Sciatic nerve (tissue), 2 donors: ENCODE measurements at places on chromosomes 6 and 20.

- DNase-seq, result no peak
Measured at GRCh38 chr6:124073021-124073420, 269.4 kb downstream of the NKAIN2 start.

- DNase-seq, result no peak
Measured at GRCh38 chr20:3613821-3614440, 49.3 kb downstream of the GFRA4 start.

DNA sequence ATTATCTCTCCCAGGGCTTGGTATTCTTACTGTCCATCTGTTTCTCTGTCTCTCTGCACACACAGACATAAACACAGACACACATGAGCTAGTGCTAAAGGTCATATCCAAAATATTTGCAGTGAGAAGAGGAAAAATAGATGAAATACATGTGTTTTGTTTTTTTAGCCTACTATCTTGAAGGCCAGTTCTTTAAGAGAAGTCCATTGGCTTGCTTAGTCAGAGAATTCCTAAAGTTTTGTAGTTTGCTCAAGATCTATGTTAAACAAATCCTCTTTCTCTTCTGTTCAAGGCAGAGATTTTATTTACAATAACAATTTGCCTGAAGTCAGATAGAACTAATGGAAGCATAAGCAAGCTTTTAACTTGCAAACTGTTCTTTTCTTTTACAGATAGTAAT, 120.0 kb upstream of the AKIRIN2 start:
- DNase-seq, result no peak

DNA sequence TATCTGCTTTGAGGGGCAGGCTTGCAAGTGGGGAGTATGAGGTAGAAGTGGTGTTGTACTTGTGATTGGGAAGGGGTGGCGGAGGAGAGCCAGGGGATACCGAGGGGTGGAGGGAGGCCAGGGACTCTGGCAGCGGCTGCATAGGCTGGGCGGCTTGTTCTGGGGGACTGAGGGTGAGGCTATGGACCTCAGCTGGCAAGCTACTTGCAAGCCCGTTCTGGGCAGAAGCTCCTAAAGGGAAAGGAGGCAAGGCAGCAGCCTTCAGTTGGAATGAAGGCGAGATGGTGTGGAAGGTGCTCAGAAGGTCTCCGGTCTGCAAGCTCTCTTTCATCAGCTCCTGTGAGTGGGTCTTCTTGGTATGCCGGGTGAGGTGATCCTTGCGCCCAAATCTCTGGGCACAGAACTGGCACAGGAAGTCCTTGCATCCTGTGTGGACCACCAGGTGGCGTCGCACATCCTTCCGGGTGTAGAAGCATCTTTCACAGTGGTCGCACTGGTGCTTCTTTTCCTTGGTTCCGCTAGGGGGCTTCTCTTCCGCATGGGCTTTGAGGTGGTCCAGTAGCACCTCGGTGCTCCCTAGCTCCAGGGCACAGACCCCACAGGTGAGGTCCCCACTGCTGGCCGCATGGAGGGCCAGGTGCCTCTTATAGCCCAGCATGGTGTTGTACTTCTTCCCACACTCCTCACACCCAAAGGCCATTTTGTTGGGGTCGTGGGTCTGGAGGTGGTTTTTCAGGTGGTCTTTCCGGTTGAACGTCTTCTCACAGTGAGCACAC, 66.0 kb downstream of the PLAGL1 start:
- no peak for DNase-seq

DNA sequence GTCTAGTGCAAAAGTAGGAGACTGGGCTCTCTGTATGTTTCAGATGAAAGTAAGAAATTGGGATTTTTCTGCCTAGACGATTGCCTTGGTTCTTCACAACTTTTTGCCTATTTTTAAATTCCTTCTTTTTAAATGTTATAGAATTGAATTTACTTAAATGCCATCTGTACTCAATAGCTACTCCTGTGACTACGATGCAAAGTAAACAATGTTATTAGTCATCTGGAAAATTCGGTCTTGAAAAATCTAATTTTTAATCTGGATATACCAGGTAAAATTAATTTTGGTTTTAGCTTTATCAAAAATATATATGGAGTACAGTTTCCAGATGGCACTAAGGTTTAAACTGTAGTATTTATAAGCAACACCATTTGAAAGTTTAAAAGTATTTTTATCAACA, 472.2 kb downstream of the UTRN start:
- no peak for DNase-seq

GRCh38 chr20:31607640-31608250, 2.7 kb downstream of the ID1 start:
- no peak for DNase-seq

DNA sequence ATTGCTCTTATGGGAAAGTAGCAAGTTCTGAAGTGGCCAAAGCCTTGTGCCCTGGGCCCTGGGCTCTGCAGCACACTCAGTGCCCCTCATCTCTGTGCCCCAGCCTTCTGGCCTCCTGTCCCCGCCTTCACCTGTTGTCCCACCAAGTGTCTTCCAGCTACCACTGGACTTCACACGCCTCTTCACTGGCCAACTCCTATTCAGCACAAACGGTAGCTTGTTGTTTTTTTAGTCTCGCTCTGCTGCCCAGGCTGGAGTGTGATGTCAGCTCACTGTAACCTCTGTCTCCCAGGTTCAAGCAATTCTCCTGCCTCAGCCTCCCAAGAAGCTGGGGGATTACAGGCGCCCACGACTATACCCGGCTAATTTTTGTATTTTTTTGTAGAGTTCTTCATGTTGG, 4.8 kb downstream of the CCHCR1 start:
- DNase-seq, result no peak

DNA sequence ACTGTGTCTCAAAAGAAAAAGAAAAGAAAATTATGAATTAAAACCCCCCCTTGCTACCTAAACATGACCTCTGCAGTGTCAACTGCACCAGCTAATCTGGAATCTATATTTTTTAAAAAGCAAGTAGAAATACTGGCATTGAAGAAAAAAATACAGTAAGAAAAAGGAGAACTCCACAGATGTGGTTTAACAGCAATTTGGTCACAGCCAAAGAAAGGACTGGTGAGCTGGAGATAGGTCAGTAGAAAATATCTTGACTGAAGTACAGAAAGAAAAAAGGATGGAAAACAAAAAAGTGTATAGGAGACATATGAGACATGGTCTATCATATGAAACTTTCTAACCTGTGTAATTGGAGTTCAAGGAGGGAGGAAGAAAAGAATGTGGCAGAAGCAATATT, 44.1 kb upstream of the ERVFRD-1 start:
- DNase-seq, result no peak

- no peak for DNase-seq
Measured at GRCh38 chr20:10131732-10132345, 86.8 kb upstream of the SNAP25 start.

GRCh38 chr20:14543040-14543439, 205.6 kb upstream of the FLRT3 start:
- no peak for DNase-seq

DNA sequence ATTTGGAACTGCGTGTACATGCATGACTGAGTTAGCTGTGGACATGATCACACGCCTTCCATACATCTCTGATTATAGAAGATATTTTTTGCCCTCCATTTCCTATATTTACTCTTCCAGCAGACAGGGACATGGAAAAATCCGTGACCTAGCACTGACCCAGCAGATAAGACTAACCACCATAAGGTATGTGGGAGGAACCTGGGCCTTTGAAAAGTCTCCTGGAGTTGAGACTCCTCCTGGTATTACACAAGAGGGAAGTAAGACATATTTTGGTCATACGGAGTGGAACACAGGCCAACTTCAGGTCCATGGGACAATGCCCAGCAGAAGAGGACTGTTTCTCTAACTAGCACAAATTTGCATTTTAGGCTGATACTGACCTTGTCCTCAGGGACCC, 13.7 kb upstream of the SIRPB1 start:
- DNase-seq, result no peak
